ENCODE measurements at places on chromosomes 7 and 10.
A peak's percentile ranks its signal among the peaks of the same experiment; 100 is the strongest.

- DNase-seq: no peak
These were observed 55.6 kb upstream of the DLX6 start for GRCh38 chr7:96949766-96950165.

GRCh38 chr7:138630059-138630610 lies 71.0 kb downstream of the SVOPL start:
- no peak for DNase-seq

DNA sequence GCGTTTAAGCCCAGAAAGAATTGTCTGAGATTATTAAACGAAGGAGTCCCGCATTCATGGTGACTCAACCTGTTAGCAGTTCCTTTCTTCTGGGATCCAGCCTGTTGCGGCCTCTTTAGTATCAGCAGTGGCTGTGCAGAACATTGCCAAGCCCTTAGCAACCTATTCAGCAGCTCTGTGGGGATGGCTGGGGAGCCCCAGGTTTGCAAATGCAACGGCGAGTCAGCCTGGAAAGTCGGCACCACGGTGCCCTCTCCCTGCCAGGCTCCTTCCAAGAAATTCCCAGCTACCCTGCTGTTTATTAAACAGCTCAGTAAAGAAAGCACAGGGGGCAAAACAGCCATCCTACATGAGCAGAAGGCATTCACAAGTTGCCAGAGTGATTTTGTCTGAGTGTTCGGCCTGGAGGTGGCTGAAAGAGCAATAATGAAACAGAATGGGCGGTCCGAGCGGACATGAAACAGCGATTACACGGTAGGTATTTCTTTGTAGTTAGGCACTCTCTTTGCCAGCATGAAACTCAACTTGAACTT lies 198.3 kb downstream of the BAMBI start:
- DNase-seq: no peak

GRCh38 chr7:65449505-65449852 lies 75.8 kb downstream of the ZNF92 start:
- DNase-seq: no peak

- DNase-seq: no peak
These were observed 71.8 kb upstream of the RPA3 start for GRCh38 chr7:7790041-7790741.

DNA sequence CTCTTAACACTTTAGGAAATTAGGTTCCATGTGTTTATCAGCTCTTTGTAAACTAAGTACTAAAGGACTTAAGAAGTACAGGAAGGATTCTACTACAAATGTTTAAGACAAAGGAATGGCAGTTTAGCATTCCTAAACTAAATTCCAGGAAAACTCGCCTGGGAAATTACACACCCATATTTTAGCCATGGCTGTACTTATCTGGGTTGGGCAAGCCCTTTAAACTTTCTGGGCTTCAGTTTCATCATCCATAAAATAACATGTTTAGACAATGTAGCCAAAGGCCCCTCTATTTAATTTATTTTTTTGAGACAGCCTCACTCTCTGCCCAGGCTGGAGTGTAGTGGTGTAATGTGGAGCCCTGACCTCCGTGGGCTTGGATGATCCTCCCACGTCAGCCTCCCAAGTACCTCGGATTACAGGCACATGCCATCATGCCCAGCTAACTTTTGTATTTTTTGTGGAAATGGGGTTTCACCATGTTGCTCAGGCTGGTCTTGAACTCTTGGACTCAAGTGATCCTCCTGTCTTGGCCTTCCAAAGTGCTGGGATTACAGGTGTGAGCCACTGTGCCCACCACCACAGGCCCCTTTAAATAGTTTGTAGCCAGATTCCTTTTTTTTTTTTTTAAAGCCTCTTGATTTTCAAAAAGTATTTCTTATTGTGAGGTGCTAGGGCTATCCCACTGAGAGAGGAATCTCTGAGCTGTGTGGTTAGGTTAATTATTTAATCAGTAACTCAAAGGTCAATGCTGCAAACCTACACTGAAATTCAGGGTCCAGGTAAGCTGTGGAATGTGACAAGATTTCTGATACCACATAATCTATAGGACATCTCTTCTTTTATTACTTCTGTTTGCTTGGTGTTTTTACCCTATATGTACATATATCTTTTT lies 32.1 kb downstream of the TMEM60 start:
- peak; percentile 20 for DNase-seq

GRCh38 chr10:93074147-93074596 lies 479 bp downstream of the CYP26A1 start:
- no peak for DNase-seq

GRCh38 chr7:118245267-118246040 lies 20.9 kb downstream of the ANKRD7 start:
- no peak for DNase-seq

DNA sequence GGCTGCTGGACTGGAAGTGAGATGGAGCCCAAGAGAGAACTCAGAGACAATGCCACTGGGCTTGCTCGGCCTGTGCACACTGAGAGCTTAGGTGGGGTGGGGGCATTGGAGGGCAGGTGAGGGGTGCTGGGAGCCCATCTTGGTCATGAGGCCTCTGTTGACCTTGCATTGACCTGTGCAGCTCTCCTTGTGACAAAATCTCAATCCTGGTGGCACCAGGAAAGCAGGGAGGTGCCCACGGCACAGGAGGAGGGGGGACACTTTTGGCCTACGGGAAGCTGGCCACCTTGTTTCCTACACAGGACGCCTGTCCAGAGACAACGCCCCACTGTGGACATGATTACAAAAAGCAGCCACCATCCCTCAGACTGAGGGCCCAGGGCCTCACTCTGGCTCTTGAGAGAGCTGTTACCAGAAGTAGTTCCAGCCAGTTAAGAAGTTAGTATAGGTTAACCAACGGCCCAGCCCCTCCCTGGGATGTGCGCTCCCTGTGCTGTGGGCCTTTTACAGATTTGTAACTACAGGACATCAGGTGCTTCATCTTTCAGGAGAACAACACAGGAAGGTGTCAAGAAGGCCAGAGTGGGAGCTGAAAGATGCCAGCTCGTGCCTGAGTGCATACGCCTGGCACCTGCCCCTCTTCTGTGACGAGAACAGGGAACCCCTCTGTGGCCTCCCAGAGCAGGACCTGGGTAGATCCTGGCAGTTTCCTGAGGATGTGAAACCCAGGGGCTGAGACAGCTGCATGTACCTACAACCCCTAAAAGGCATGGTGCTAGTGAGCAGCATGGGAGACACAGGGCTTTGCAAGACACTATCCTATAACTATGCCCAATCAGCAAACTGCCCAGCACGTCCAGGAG lies 10.3 kb downstream of the PKD1L1 start:
- no peak for DNase-seq

- no peak for DNase-seq
These were observed 29.4 kb upstream of the C10orf71 start for GRCh38 chr10:49269523-49269922.

- no peak for DNase-seq
These were observed 399.7 kb downstream of the REEP3 start for GRCh38 chr10:63920926-63921325.

DNA sequence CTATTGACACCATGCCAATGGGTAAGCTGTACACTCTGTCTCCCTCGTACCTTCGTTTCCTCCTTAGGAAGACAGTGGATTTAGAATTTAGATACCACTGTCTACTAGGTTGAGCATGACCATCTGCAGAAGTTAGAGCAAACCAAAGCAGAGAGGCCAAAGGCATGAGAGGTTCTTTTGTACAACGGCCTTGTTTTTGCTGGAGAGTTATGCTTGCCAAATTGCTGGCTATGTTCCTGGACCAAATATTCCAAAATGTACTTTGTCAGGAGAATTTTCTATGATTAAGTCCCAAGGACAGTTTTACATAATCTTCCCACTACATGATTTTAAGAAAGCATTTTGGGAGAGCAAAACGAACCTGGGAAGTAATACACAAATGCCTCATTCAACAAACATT lies 47.9 kb upstream of the PLCE1 start:
- DNase-seq: no peak

DNA sequence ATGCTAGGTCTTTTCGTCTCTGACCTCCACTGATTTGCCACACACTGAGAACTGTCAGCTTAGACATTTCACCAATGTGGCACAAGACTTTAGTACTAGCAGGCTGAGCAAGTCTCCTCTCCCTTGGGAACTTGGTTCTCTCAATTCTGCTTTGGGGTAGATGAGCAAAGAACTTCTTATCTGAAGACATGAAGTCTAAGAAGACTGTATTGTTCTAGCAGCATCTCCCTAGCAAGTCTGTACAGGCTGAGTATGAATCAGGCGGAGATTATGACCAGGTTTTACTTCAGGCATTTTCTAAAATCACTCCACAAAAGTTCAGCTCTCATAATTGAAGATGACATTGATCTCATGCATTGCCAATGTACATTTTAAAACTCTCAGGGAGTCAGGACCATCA lies 23.8 kb upstream of the STN1 start:
- no peak for DNase-seq

- DNase-seq: peak; percentile 78
These were observed 4.2 kb upstream of the CCNY start for GRCh38 chr10:35331894-35332640.
